ENCODE measurements at places on chromosomes 4 and X.

- no peak for DNase-seq
Observed at GRCh38 chr4:184896868-184897715, 71.3 kb upstream of the ACSL1 start.

DNA sequence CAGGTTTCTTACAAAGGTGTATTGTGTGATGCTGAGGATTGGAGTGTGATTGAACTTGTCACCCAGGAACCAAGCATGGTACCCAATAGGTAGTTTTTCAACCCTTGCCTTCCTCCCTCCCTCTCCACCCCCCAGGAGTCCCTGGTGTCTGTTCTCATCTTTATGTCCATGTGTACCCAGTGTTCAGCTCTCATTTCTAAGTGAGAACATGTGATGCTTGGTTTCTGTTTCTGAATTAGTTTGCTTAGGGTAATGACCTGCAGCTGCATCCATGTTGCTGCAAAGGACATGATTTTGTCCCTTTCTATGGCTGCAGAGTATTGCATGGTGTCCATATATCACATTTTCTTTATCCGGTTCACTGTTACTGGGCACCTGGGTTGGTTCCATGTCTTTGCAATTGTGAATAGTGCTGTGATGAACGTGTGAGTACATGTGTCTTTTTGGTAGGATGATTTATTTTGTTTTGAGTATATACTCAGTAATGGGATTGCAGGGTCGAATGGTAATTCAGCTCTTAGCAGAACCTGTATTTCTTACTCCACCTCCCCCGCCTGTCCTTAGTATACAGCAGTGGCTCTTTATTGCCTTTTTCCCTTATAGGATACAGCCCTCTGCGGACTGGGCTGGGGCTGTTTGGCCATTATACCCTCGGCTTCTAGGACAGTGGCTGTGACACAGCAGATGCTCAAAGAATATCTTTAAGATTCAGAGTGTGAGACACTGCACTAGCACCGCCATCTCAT, 145.4 kb downstream of the PTTG2 start:
- no peak for DNase-seq

- no peak for DNase-seq
Observed at GRCh38 chr4:14333616-14334015, 668.7 kb upstream of the CPEB2 start.

DNA sequence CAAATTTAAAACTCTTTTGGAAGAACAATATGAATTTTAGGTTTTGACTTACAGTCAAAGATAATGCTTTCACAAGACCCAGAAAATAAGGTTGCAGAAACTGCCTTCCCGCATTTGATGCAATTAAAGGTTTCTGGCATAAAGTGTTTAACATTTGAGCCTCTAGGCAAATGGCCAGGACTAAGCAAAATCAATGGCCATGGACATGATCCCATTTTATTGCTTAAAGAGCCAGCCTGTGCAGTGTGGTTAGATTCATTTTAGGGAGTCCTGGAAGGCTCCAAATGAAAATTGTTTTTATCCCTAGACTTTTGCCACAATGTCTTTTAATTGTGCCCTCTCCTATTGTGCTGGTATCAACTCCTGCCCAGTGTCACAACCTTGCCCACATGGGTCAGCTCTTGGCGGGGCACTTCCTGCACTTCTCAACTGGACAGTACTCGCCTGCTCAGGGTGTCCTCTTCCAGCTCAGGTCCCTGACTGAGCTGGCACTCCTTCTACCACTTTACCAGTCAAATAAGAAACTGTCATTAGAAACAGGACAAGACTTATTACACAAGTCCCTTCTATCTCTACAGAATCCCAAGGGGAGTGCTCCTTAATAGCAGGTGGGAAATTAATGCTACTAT, 208.4 kb upstream of the NPY2R start:
- no peak for DNase-seq

DNA sequence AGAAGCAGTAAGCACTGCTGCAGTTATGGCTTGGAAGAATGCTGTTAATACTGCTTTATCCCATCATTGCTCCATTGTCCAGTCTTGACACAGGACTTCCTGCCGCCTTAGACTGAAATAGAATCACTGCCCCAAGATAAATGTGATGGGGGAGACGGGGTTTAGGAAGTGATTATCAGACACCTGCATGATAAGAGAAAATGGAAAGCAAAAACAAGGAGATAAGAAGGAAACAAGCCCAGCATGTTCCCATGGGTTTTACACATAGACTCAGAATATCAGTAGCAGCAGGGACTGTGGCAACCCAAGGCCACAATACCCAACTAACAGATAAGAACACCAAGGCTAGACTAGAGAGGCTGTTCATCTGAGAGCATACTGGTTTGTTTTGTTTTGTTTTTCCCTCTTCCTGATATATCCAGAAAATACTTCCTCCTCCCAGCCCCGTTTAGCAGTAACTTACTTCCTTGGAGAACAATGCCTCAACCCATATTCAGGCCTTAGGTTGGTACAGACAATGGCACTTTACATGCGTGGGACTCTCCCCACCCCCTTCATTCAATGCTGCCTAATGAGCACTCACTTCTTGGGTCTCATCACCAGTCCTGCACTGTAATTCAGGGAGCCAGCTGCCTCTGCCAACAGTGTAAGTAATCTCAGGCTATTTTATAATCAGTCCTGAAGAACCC, 232.6 kb downstream of the CBR4 start:
- DNase-seq = no peak

DNA sequence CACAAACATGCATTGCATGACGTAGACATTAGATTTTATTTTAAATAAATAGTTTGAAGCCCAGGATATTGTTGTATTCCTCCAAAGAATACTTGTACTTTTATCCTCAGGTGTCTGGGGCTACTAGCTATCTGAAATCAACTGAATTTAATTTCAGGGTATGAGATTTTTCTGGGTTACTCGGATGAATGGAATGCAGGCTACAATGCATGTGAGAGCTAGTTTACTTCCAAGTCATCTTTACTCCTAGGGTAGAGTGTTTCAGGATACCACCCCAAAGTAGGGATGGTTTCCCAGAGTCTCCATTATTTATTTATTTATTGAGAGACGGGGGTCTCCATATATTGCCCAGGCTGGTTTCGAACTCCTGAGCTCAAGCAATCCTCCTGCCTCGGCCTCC, 66.4 kb downstream of the HPRT1 start:
- no peak for DNase-seq

DNA sequence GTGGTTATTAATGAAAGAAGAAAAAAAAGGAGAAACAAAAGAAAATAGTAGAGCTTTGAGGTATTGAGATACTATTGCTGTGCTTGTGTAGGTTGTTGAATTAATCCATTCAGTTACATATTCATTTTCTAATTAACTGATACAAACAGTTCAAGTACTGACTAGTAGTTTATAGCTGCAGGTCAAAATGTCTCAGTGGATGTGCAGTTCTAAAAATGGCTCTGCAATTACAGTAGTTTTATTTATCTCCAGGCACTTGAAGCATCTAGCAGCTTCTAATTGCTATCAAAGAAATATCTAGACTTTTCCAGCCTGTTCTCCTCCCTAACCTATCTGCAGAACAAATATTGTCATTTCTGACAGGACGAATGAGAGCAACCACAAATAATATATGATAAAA, 1887.7 kb upstream of the PCDH7 start:
- no peak for DNase-seq

DNA sequence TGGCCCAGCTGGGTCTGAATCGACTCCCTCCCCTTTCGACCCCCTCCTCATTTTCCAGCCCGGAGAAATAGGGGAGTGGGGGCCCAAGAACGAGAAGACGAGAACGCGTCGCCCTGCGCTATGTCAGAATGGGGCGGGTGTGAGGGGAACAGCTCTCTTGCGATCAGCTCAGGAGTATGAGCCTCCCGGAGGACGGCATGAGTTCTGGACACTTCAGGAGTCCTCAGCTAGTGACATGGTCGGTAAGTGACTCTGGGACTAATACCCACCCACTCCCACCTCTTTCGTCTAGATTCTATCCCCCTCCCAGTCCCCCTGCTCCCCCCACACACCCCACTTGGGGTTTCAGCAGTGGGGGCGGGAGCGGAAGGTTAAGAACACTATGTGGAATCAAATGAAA, 944 bp downstream of the KLF8 start:
- no peak for DNase-seq

DNA sequence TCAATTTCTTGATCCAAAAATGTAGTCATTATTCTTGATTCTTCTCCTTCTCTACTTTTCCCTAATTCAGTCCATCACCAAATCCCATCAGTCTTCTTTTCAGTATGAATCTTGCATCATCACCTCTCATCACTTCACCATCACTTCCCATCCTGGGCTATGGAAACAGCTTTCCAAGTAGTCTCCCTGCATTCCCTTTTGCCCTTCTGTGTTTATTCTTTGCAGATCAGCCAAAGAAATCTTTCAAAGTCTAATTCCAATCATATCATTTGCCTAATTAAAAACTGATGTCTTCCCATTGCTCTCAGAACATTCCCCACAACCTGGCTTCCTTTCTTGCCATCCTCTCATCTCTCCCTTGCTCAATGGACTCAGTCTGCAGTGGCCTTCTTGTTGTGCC, 201.7 kb upstream of the ADAMTS3 start:
- DNase-seq = no peak

DNA sequence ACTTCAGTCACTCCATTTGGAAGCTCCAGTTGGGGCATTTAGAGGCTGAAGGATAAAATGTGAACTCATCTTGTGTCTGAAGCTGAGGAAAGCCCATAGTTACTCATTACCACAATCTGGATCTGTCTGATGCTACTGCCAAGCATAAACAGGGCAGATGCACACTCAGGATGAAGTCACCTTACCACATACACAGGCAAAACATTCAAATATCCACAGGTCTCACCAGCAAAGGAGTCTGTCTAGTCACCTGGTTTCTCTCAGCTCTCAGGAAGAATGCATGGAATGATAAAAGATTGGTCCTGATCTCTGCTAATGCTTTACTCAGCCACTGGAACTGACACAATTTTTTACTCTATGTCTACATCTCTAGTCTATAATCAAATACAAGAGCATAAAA, 13.0 kb upstream of the ODAPH start:
- no peak for DNase-seq

DNA sequence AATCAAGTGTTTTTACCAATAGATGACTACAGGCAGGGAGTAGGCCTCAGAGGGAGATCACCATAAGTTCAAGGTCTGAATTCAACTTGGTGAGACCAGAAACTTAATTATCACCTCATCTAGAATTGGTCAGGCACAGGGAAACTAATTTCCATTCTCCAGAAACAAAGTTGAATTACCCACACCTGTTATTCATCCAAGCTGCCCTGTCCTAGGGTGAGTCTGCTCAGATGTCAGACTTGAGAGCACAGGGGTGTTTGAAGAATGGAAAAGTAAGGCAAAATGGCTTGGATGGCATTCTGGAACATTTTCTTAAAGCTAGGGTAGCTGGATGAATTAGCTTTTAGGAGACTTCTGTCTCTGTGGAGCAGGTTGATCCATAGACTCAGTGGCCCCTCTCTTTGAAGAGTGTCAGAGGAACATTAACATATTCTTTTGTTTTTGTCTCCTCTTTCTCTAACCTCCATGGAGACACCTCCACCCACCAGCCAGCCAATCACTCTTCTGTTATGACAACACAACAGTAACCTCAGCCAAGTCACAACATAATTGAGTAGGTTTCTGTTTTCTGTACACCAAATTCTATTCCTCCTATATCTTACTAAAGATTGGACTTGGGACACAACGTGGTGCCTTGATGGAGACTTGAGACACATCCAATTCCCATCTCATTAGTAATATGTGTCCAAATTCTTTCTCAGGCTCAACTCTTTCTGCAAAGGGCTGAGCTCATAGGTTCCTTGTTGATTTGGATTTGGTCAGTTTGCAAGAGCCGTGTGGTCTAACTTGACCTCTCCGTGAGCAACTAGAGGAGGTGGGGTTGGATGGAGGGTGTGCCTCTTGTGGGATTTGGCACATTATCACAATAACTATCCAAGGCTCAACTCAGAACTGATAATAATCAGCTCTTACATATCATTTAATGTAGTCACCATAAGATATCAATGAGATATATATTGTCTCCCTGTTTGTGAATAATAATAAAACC, 45.1 kb downstream of the VSIG4 start:
- DNase-seq = no peak

GRCh38 chr4:7336732-7337131, 98.0 kb downstream of the PSAPL1 start:
- DNase-seq = no peak

DNA sequence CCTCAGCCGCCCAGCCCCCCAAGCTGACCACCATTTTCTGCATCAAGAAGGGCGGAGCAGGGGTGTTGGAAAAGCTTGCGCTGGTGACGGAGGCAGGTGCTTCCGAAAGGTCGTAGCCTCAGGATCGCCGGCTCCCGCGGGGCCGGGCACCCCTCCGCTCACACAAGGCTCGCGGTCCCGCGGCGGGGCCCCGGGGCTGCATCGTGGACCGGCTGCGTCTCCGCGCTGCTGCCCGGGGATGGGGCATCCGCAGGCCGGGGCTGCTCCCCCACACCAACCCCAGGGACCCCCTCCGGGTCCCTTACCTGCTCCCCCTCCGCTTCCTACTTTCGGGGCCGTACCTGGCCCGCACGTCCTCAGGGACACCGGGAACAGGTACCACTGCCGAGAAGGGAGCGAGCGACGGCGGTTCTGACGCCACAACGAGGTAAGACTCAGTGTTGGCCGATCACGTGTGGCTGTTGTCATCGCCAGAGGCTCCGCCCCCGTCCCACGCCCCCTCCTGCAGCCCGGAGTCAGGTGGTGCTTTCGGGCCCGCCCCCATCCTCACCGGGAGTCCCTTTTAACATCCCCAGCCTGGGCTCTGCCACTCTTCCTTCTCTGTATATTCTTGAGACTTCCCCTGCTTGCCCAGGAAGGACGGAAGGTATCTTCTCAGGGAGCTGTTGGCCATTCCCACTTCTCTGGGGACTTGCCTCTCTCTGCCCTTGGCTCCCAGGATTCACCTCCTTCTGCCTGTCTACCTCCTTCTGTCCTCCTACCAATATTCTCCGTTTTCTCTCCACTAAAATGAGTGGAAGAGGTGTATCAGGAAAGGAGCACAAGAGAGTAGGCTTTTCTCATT, at the start of gene BEX2:
BEX2 (minus strand) TSS at position 436 of the 844 bp plus-strand sequence. CDS start 1,014 bp downstream, outside the sequence.
- peak; percentile 82 for DNase-seq

DNA sequence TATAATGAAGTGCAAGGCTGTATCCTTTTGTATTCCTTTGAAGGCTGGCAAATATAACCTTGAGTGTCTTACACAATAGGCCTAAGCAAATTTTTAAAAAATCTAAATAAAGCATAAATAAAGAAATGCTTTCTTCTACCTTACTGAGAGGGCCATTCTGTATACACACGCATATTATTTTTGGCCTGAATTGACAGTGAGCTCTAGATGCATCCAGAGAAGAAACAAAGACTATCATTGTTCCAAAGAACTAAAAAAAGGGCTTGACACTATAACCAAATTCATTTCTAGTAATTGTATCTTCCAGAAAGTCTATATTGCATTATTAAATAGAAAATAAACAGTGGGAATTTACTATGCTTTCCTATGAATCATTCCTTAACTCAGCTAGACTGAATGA, 100.2 kb downstream of the MAGEB17 start:
- no peak for DNase-seq

- DNase-seq = no peak
Observed at GRCh38 chr4:105453550-105454205, 20.2 kb downstream of the PPA2 start.

DNA sequence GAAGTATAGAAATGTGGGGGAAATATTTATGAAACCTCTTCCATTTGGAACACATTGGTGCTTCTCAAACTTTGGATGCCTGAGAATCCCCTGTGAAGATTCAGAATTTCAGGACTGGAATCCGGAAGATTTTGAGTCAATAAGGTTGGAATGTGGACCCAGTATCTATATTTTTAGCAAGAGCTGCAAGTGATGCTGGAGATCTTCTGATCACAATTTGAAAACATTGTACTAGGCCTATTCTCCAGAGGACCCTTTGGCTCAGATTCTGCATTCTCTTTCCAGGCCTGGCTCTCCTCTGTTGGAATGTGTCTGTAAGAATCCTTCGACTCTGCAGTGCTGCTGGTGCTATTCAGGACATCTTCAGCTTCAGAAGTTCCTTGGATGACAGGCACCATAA, 2.4 kb upstream of the PKD2 start:
- no peak for DNase-seq

All from activated CD4-positive, alpha-beta memory T cell treated with anti-CD3 and anti-CD28 coated beads, Interleukin-2, amount 10 ng/mL, durations not matched to agents 7 days and 5 days (primary cell).